ENCODE measurements at places on chromosomes 5 and 9.

- DNase-seq: no peak
Observed at GRCh38 chr5:139287890-139288635, 5.5 kb upstream of the MATR3 start.

- no peak for DNase-seq
Observed at GRCh38 chr9:136968333-136969127, 8.8 kb upstream of the PTGDS start.

- DNase-seq: no peak
Observed at GRCh38 chr5:67061511-67061910, 135.1 kb downstream of the CD180 start.

DNA sequence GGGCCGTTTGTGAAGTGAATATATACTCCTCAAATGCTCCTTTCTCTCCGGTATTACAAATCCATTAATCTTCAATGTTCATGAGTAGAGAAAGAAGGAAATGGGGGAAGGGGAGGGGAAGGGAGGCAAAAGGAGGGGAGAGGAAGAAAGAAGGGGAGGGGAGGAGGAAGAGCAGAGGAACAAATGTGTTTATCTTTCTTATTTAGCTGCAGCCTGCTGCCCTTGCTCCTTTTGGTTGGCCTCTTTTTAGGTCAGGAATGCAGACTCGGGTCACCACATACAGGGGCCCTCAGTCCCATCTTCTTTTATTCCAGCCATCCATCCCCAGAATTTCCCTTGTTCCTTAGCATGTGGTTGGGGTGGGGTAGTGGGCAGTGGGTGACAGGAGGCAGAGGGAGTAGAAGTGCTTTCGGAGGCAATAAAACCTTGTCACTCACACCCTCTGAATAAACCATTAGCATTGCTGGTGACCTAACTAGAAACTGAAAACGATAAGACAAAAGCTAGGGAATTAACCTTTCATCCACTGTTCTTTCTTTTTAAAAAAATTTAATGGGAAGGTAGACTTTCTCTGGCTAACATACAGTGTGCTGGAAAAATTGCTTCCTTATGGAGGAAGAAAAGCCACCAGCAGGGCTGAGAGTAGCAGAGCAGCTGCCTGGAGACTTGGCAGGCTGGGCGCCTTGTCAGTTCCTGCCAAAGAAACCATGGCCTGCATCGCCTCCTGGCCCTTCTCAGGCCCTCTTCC is 16.8 kb upstream of the PRLR start:
- peak; percentile 57 for DNase-seq

DNA sequence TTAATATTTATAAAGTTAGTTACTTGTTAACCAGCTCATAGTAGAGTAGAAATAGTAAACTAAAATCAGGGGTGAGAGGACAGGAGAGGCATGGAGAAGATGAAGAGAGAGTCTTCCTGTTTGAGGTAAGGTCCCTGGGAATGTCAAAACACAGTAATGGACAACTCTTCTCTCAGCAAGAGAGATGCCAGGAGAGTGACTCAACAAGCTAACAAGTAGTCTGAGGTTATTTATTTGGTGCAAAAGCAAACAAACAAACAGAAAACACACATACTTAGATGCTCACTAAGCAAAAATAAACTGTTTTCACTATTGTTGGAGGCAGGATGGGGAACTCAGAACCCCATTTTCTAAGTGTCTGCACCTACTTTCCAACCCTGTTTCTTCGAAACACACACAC is 333.2 kb upstream of the RFX3 start:
- no peak for DNase-seq

DNA sequence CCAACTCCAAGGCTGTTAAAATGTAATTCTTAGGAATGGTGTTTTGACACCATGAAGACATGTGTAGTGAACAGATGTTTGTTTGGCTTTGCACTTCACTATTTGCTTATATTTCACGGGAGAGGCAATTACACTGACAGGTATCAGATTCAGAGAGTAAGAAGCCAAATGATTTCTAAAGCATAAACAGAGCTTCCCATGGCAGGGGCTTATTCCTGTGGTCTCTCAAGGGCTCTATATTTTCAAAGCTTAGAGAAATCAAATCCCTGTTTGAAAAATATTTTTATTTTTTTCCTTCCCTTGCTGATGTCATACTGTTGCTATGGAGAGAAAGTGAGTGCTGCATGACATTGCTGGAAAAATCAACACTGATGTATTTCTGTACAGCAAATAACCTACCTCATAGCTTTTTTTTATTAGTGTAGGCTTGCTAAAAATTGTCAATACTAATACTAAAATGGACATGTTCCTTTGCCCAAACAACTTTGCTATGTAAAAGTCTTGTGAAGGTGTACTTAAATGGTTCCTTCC is 161.4 kb downstream of the GIN1 start:
- DNase-seq: peak; percentile 30

- no peak for DNase-seq
Observed at GRCh38 chr5:2015961-2016360, 133.2 kb upstream of the IRX4 start.

- no peak for DNase-seq
Observed at GRCh38 chr9:8521112-8521511, 721.5 kb upstream of the DMAC1 start.

GRCh38 chr5:55344392-55344992 is 36.7 kb downstream of the MTREX start:
- DNase-seq: peak; percentile 89
